ENCODE measurements at places on chromosomes 1 and 21.

GRCh38 chr1:36784147-36784859 lies 250.0 kb downstream of the GRIK3 start:
- DNase-seq = no peak

DNA sequence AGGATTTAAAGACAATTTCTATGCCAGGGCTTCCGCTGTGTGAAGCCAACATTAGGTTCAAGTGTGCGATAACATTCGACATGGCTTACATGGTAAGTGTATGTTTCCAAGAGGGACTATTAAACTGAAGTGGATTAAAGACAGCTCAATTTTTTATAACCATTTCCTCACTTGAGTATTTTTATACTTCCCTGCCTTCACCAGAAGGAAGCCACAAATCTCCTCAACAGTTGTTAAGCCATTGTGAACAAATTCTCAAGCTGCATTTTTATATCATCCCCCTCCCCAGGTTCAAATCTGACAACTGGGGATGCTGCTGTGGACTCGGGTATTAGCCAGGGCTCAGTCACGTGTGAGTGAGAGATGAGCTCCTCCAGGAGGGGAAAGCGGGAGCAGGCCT lies 116.3 kb downstream of the RHOU start:
- DNase-seq = no peak

DNA sequence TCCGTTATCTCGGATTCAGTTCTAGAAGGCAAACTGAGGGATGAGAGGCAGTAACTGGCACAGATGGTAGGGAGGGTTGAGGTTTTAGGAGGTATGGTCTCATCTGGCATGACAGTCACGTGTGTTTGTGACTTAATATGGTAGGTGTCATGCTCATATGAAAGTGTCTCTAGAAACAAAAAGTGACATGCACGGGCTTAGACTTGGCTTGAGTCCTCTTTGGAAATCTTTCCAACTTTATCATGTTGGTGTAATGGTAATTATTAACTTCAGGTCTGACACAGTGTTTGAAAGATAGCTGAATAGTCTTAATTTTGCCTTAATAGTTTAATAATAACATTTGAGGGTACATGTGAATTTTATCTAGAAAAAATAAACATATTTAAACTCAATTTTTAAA lies 218.1 kb downstream of the FMN2 start:
- no peak for DNase-seq

DNA sequence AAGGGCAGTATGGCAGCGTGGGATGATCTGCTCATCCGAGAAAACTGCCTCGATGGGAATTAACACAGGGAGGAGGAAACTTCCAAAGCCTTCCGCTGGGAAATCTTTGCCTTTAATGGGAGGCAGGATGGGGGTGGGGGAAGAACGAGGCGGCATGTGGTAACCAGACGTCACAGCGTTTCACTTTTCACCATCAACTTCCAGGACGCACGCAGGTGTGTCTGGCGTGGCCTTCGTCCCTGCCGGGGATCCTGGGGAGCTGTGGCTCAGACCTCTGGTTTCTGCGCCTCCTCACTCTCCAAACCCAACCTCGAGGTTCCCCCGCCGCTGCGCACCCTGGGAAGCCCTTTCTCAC lies 282 bp downstream of the RSPH1 start:
- DNase-seq = no peak

DNA sequence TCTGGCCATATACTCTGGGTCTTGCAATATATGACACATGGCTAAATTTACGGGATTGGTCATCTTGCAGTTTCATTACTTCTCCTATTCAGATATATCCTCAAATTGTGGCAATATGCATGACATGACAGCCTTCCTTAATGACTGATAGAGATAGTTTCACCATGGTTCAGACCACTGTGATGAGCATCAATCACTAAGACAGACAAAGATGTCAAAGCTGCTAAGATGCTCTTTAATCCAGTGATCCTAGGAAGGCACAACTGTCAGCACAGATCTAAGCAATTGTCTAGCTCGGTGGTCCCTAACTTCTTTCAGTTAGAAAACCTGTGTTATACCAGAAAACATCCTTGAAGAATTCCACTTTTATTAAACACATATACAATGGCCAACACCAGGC lies 70.9 kb upstream of the ADGRL2 start:
- DNase-seq = no peak

GRCh38 chr1:101081496-101082488 lies 56.2 kb upstream of the DPH5 start:
- peak; percentile 62 for DNase-seq

- no peak for DNase-seq
Measured at GRCh38 chr1:231986631-231987336, 360.2 kb downstream of the DISC1 start.

GRCh38 chr1:179707406-179707805 lies 35.7 kb upstream of the FAM163A start:
- DNase-seq = no peak

DNA sequence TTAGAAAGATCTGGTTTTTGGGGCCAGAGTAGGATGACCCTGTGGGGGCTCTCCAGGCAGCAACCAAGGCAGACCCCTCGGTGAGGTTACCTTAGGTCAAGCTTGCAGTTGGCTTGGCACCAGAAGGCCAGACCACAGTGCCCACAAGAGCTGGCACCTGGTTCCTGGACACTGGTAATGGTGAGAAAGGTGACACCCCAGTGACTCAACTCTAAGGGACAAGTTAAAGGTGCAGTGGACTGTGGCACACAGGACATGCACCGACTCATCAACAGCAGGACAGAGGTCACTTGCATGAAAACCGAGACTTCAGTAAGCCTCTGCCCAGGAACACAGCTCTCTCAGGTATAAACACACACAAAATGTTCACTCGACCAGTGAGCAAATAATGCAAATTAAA lies 6.7 kb downstream of the LRRC38 start:
- DNase-seq = no peak

DNA sequence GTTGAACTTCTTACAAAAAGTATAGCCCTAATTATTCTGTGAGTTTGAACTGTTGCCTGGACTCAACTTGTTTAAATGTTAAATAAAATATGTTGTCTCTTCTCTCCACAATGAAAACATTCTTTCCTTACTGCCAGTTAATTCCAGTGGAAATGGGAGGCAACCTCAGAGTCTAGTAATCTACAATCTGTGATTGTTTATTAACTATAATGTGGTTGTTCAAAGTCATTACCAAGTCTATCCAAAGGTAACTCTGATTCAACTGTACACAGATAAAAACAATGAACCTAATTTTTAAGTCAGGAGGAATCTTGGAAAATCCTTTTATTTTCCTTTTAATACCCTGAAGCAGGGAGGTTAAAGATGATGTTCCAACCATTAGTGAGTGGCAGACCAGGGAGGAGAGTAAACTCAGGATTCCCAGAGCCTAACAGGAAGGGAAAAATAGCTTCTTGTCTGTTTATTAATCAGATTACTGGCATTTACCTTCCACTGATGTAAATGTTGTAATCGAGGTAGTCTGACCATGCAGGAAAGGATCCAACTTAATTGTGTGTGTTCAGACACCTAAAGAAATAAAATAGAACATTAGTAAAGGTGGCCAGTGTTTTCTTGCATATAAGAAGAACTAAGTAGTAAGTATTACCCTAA lies 57.1 kb upstream of the TBX15 start:
- DNase-seq = no peak

GRCh38 chr1:163197022-163197421 lies 5.7 kb downstream of the RGS5 start:
- DNase-seq = no peak

Measured in stimulated activated CD8-positive, alpha-beta memory T cell treated with anti-CD3 and anti-CD28 coated beads, Interleukin-4, amount 100 ng/mL, for 48 hours (primary cell).